ENCODE measurements at places on chromosomes 3 and 15. TPM values are rescaled to one million over a fixed set of nuclear protein-coding genes. Genes with fewer than 3 reads are reported as not detected.

DNA sequence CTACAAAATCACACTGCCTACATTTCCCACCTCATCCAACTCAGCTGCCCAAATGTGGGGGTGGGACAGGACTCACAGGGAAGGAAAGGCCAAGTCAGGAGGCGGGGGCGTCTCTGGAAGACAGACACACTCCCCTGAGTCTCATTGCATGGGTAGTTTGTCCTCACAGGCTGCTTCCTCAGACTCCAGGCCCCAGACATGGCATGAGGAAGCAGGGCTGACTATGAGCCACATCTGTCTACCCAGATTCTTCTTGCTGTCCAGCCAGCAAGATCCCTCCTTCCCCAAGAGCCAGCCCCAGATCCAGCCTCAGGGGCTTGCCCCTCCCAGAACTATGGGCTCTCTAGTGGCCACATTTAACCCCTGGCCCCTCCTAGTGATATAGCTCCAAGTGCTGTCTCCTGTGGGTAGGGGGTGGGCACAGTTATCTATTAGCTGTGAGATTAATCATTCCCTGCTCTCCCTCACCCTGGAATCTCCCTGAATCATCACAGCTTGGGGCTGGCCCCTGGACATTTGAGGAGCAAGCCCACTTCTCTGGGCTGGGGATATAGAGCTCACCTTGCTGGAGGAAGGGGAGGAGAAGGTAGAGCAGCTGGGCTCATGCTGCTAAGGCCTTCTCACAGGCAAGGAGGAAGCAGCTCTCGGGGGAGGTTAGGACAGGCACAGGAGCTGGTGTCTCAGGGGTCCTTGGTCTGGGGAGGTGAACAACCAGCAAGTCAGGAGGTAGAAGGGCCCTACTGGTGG is 2.1 kb upstream of the CCDC33 start:
- DNase-seq, result no peak

DNA sequence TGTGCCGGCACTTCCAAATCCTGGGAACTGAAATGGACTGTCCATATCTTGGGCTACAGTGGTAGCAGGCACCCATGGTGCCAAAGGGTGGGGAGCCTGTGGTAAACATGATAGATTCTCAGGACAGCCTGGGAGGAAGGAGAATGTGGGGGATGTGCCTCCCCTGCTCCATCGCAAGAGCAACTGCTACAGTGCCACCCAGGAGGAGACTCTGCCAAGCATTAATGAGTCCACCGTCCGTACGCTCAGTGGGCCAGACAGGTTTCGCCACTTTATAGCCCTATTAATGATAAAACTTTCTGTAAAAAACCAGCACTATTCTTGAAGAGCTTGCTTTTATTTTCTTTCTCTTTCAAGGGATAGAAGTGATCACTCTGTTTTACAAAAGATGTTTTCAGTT is 75.2 kb downstream of the FMN1 start:
- DNase-seq, result no peak

GRCh38 chr3:126522363-126522788 is 1.6 kb upstream of the CHST13 start:
- no peak for DNase-seq

DNA sequence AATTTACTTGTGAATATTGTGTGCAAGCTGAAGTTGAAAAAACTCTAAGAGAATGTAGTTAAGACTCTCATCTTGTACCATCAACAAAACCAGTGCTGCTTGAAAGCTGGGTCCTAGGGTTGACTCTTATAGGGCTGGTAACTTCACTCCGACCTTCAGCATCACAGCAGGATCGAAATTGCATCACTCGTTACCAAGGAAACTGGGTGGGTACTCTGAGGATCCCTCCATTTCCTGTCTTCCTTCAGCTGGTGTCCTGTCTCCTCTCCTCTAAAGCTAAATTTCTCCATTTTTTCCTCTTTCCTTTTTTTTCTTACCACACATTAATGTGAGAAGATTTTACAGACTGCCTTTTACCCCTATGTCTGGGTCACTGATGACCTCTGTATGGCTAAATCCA is 3.0 kb upstream of the APH1B start:
- no peak for DNase-seq

DNA sequence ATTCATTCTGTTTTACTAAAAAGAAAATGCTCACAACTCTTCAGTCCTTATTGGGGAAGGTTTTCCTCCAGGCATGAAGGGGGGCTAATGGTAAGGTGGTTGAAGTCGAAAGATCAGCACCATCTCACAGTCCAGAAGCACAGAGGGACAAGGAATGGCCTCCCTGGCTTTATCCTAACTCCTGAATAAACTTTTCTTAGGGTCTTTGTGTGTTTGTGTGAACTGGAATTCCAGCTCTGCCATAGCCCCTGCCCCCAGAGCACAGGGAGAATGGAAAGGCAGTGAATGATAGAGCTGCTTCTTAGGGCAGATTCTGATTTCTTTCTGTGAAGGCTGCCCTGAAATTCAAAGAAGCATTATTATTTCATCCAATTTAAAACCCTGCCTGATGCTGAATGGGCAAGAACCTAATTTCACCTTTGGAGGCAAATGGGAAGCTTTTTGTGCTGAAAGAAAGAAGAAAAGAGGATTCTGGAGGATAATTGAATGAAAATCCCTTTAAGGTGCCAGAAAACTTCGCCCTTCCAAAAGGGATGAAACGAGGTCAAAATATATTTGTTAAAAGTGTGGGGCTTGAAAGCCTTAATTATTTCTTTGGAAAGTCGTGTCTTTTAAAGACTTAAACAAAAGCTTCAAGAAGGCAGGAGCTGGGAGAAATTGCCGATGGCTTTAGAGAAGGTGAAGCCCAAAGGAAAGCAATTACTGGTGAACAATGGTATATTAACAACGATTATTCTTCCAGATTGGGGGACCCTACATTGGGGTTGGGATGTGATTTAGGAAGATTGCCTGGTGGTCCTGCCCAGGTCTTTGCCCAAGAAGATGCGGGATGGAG is 259.9 kb upstream of the RGMA start:
- no peak for DNase-seq

DNA sequence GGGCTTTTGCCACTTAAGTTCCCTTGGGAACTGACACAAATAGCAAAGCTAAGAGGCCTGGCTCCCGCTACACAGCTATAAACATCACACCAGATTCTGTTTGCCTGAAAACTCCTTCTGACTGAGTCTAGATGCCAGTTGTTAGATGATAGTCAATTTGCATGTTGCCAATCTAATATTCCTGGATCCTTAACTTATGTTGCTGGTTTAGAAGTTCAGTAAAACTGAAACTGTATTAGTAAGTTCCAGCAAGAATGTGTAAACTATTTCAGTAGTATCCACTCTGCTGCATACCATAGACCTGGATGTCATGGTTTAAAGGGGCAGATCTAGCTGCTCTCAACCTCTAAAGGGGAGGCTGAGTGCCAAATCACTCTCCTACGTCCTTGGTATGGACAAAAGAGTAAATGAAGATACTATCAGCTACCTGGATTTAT is 27.1 kb upstream of the LACTB start:
- no peak for DNase-seq

GRCh38 chr15:100531204-100531603 is 2.5 kb upstream of the CERS3 start:
- no peak for DNase-seq

- no peak for DNase-seq
Observed at GRCh38 chr3:11622586-11623550, 20.8 kb downstream of the VGLL4 start.

GRCh38 chr3:189394599-189395121 is 222.9 kb downstream of the TPRG1 start:
- no peak for DNase-seq

DNA sequence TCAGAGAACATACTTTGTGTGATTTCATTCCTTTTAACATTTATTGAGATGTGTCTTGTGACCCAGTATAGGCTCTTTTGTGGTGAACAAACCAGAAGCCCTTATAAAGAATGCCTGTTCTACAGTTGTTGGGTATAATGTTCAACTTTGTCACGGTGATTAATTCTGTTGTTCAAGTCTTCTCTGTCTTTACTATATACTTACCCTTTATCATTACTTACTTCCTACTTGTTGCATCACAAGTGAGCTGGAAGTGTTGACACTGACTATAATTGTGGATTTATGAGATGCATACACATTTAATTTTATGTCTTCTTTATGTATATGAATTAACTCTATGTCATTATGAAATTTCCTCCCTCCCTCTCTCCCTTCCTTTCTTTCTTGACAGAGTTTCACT is 59.7 kb upstream of the TBL1XR1 start:
- no peak for DNase-seq

The UBAP1L gene
- 2.3 TPM for total RNA-seq

The GRK7 gene
- total RNA-seq, result not detected

The LDHAL6B gene
- not detected for total RNA-seq

The PPP4R2 gene
- 48.3 TPM for total RNA-seq

The GOLGA8S gene
- total RNA-seq, result 0.92 TPM

The RLBP1 gene
- not detected for total RNA-seq
